Caco-2 (cell line): ENCODE measurements at places on chromosomes 5 and 9. TPM values are rescaled to one million over a fixed set of nuclear protein-coding genes. Genes with fewer than 3 reads are reported as not detected.

SVEP1 gene
- total RNA-seq = 2.4 and 2.9 TPM in 2 replicates

DNA sequence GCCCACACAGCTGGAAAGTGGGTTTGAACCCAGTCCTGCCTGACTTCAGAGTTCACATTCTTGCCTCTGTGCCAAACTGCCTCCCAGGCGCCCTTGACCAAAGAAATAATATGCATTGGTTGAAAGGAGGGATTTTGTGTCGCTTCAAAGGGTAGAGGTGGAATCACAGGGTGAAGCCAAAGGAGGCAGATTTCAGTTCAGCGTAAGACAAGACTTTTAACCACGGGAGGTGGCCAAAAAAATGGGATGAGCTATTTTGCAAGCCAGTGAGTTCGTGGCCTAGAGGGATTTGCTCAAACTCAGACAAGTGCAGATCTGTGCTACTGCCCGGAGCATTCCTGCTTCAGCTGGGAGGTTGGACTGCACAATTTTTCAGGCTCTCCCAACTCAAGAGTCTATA lies 57.6 kb upstream of the RANBP3L start:
- DNase-seq = no peak

GRCh38 chr9:136354592-136355085 lies 8.9 kb downstream of the DNLZ start:
- DNase-seq = peak; percentile 59

DNA sequence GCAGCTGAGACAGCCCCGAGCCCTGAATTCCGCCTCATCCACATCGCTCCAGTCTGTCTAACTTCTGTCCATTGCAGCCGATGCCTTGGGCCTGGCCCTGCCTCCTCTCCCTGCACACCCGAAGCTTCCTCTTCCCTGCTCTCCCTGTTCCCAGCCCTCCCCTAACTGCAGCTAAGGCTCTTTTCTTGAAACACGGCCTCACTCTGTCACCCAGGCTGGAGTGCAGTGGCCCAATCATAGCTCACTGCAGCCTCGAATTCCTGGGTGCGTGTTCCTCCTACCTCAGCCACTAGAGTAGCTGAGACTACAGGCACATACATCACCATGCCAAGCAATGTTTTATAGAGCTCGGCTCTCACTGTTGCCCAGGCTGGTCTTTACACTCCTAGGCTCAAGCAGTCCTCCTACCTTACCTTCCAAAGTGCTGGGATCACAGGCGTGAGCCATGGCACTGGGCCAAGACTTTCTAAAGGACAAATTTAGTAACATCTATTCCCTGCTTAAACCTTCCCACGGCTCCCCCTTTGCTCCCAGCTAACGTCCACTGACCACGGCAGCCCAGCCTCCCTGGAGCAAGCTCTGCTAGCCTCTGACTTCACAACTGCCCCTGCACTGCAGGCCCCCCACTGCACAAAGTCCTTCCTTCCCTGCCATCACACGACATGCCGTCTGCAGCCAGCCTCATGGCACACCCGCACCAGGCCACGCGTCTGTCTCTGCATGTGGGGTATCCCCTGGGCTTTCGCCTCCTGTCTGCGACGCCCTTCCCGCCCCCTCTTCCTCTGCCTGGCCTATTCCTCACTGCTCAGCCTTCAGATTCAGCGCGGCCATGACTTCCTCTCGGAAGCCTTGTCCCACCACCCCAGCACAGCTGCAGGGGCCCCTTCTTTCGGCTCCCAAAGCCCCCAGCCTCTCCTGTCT lies 28.6 kb downstream of the LAMC3 start:
- DNase-seq = no peak

DNA sequence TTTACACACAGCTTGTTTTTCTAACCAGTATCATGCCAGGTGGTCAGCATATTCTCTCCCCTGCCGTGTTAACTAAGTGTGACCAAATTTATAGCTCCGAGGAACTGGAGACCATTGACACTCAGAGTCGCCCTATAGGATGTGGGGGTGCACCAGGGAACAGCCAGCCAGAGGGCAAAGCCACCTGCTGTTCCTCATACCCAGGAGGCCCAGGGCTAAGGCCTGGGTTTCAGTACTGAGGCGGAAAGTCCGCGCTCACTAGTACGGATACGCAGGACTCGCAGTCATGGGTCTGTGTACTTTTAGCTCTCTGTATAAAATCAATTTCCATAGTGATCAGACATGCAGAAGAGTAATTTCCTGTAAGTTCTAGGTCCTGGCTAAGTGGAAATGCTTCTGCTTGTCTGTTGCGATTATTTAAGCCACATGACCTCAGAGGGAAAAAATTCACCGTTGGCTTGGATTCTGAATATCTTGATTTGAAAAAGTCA lies 247.0 kb downstream of the AOPEP start:
- DNase-seq = no peak

- no peak for DNase-seq
Measured at GRCh38 chr9:22373636-22374035, 73.0 kb upstream of the DMRTA1 start.

DNA sequence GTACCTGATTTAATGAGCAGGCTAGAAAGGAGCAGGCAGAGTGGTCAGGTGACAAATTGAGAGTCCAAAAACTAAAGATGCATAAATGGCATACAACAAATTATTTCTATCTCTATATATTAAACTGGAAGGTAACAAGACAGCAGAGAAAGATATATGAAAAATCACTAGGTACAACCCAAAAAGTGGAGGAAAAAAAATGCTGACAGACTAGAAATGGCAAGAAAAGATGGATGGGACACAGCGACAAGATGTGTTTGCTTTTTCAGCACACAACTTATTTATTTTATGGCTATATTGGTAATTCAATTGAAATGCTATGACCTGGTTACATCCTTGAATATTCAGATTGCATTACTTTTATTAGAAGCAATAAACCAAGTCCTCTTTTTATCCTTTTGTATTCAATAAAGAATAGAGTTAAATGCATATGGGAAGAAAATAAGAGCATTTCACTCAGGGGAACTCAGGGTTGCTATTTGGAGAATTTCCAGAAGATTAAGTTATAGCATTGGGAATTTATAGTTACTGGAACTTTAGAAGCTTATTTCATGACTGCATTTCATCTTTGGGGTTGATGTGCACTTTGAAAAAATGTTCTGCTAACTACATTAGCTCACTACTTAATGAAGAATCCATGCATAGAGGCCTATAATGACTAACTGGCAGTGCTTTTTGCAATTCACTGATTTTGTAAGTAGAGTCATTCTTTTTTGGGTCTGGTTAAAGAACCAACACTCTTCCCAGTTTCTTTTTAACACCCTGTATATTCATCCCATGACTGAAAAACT lies 566.6 kb upstream of the TUSC1 start:
- no peak for DNase-seq

GRCh38 chr9:3401221-3401954 lies 124.4 kb downstream of the RFX3 start:
- no peak for DNase-seq

DNA sequence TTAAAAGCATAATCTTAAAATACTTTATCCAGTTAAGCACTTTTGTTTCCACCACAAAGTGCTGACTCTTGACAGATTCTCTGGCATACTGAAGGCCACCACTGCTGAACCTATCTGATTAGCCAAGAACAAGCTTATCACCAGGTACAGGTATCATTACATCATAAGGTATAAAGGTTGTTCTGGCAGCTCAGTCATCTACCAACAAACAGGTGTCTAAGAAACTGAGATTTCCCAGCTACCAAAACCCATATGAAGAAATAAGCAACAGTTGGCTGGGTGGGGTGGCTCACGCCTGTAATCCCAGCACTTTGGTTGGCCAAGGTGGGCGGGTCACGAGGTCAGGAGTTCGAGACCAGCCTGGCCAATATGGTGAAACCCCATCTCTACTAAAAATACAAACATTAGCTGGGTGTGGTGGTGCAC lies 5.0 kb downstream of the MTMR12 start:
- peak; percentile 26 for DNase-seq

CTXN3 gene
- not detected in 2 replicates for total RNA-seq

DNA sequence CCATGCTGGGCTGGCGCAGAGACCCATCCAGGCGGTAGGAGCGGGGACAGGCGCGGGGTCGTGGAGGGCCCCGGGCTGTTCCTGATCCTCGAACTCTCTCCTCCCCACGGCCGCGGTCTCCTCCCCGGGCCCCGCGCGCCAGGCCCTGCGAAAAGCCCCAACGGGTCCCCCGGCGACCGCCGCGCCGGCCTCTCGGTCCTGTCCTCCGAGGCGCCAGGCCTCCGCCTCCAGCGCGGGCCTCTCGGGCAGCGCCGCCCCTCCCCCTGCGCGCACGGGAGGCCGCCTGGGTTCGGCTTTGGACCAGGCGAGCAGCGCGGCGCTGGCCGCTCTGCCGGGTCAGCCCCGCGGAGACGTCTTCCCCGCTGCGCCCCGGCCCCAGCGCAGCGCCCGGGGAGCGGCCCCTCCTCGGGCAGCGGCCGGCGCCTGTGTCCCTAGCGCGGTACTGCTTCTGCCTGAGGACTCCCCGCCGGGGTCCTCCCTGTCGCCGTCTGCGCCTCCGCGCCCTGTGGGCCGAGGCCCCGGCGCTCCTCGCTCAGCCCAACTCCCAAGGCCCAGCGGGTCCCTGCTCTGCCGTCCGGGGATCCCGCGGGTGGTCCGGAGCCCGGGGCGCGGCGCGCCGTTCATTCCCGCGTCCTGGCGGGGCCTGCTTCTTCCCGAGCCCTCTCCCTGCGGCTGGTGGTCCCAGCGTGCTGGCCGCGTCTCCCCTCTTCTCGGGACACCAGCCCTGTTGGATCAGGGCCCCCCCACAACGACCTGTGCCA lies 13.4 kb downstream of the COL23A1 start:
- DNase-seq = no peak

DNA sequence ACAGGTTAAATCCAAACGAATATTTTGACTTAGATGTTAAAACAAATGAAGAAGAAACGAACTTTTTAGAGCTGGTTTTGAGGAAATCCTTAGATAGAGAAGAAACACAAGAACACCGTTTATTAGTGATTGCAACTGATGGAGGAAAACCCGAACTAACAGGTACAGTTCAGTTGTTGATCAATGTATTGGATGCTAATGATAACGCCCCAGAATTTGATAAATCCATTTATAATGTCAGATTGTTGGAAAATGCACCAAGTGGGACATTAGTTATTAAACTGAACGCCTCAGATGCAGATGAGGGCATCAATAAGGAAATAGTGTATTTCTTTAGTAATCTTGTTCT lies 842 bp downstream of the PCDHA5 start:
- DNase-seq = no peak

DNA sequence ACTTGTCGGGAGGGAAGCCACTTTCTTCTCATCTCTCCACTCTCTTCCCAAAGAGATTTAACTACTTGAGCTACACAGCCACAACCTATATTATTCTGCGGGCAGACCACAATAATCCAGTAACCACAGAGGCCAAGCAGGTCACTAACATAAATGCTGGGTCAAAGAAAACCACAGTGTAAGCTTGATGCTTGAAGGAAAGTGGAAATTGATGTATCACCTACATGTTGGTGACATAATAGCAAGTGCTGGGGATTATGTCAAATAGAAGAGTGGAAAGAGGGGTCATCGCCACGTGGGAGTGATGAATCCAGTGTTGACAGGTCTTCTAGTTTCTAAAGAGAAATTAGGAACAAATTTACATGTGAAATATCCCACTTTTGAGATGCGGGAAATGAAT lies 40.9 kb downstream of the RFK start:
- no peak for DNase-seq

- DNase-seq = no peak
Measured at GRCh38 chr5:14922456-14922855, 50.9 kb upstream of the ANKH start.

ADAMTS12 gene
- 0.35 TPM in 1 of 2 replicates, not detected in the other for total RNA-seq

DNA sequence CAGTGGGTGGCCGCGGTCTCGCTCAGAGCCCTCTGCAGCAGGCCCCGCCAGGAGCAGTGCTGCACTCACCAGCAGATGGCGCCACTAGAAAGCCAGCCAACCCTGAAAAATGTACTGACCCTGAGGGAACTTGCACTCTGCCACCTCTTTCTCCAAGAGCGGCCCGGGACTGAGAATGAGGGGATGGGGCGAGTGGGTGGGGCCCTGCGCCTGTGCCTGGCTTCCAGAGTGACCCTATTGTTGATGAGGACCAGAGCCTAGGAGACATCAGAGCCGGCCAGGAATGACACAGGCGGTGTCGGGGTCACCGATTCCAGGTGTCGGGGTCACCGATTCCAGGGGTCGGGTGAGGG lies 2.9 kb upstream of the IL17B start:
- peak; percentile 79 for DNase-seq

IL3 gene
- total RNA-seq = not detected in 2 replicates

TUSC1 gene
- 2.4 and 3.2 TPM in 2 replicates for total RNA-seq

DNA sequence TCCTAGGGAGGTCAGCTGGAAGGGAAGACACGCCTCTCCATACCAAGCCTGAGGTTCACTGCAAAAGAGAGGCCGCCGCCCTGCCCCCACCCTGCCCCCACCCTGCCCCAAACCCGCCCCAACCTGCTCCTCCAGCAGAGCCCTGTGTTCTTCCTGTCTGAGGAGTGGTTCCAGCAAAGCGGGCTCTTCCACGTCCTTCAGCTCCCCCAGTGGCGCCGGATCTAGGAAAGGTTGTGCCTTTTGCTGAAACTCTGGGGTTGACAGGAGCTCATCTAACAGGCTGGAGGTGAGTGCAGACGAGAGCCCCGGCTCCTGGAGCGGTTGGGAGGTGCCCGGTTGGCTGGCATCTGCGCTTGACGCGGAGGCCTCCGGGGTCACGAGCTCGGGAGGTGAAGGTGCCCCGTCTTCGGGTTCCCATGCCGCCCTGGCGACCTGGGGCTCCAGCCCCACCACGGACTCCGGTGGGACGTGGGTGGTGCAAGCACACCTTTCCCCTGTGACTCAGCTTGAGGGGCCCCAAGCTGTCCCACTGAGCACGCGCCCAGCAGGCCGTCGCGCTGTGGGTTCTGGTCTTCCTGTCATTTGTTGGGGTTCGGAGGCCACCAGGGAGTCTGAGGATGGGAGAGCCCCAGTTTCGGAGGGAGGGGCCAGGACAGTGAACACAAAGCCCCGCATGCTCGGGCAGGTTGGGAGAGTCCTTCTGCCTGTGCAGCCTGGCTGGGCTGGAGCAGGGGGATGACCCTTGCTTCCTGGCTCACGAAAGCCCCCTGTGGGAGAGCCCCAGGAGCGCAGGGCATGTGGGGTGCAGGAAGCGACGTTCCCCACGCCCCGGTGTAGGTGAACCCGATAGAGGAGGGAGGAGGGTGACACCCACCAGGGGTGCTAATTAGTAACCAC lies 1467.1 kb downstream of the FOXD4L5 start:
- peak; percentile 1 for DNase-seq

GRCh38 chr9:89593727-89594427 lies 10.9 kb upstream of the GADD45G start:
- peak; percentile 78 for DNase-seq

SPATA31C1 gene
- total RNA-seq = not detected in 2 replicates

ORM2 gene
- 45.5 and 46.0 TPM in 2 replicates for total RNA-seq
